ENCODE measurements at places on chromosomes 13 and 19.

- no peak for DNase-seq
These were observed at the start of gene NCR1 for GRCh38 chr19:54905803-54906511. TSS of gene NCR1 (plus strand) at chr19:54906148. CDS start at chr19:54906188, 40 bp downstream.

- peak; percentile 89 for DNase-seq
These were observed 852 bp upstream of the SHISA7 start for GRCh38 chr19:55443824-55444480.

DNA sequence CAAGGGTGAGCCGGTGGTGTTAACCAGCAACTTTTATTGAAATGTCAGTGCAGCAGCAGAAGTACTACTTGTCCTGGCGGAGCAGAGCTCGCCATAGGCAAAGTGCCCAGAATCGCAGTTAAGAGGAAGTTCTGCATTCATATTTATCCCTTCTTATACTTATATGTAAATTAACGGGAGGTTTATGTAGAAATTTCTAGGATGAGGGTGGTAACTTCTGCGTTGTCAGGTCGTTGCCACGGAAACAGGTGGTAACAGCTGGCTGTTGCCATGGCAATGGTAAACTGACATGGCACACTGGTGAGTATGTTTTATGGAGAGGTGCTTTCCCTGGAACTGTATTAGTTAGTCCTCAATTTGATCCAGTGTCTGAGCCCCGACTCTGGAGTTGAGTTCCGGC, 2494.9 kb upstream of the PCDH20 start:
- DNase-seq = no peak

- DNase-seq = no peak
These were observed 7.7 kb downstream of the KDM4B start for GRCh38 chr19:4976401-4977298.
